ENCODE measurements at places on chromosomes 5 and 9.

- DNase-seq, result no peak
Observed at GRCh38 chr5:170634256-170634990, 130.6 kb downstream of the KCNIP1 start.

DNA sequence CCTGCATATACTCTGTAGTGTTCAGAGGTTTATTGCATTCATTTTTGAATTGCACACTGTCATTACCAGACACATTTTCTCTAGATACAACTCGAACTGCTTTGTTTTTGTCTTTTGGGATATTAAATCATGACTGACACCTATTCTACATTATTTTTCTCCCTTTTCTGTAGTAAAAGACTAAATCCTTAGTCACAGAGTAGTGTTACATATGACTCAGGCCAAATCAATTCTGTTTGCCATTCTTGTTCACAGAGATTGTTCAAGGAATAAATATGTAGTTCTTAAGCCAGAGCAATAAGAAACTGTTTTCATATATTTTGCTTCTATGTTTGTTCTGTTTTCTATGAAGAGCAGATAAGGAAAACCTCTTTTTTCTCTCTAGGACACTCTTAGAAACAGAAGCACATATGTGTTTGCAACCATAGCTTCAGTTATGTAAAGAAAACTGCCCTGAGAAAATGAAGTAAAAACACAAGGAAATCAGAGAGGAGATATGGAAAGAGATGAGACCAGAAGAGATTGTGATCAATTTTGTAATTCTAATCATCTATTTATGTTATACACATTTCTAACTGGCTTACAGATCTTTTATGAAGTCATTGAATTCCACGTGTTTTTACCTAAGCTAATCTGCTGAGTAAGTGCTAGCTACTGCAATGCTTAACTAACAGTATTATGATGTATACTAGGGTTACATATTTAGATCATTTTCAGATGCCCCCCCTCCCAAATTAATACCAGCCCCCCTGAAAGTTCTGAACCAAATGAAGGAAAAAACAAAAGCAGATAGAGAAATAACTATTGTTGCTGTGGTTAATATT, 1995.6 kb upstream of the CDH6 start:
- DNase-seq, result no peak

DNA sequence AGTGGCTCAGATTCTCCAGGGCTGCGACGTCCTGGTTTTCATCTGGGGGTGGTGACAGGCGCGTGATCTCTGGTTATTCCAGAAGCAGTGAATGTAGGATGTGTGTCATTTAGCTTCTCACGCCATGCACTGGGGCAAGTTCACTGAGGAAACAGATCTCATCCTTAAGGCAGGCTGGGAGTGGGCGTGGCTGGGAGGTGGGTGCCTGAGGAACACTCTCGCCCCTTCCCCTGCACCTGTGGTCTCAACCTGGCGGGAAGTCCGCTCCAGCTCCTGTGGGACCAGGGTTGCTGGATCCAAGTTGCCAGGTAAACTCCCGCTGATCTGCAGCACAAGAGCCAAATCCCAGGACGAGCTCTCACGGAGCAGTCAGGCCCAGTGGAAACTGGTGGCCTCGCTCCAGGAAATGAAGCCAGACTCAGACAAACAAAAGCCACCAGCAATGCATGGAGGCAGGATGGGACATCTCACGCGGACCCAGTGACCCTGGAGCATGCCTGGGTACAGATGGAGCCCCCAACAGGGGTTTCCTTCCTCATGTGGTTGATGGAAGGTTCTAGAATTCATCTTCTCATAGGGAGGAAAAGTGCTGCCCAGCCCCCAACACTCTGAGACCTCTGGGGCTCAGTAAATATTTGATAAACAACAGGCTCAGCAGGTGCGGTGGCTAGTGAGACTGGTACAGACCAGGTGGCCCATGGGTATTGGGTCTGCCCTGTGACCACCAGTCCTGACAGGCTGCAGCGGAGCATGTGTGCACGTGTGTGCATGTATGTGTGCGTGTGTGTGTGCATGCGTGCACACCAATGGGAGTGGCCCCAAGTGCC, 16.3 kb upstream of the SLC12A7 start:
- no peak for DNase-seq

- no peak for DNase-seq
Observed at GRCh38 chr5:142059304-142059940, 46.6 kb upstream of the GNPDA1 start.

DNA sequence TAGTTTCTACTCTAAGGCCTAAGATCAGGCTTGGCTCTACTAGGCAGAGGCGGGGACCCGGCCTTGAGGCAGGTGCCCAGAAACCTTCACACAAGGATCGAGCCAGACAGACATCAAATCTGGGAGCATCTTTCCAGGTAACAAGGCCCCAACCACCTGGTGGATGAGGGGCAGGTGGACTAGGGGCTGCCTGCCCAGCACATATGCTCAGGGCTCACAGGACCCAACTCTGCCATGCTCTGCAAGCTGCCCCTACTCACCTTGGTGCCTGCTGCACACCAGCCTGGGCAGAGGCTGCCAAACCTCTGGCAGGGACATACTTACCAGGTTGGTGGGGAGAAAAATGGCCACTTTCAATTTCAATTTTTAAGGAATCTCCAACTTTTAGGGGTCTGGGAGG, 2.2 kb upstream of the ZNF618 start:
- DNase-seq, result no peak

DNA sequence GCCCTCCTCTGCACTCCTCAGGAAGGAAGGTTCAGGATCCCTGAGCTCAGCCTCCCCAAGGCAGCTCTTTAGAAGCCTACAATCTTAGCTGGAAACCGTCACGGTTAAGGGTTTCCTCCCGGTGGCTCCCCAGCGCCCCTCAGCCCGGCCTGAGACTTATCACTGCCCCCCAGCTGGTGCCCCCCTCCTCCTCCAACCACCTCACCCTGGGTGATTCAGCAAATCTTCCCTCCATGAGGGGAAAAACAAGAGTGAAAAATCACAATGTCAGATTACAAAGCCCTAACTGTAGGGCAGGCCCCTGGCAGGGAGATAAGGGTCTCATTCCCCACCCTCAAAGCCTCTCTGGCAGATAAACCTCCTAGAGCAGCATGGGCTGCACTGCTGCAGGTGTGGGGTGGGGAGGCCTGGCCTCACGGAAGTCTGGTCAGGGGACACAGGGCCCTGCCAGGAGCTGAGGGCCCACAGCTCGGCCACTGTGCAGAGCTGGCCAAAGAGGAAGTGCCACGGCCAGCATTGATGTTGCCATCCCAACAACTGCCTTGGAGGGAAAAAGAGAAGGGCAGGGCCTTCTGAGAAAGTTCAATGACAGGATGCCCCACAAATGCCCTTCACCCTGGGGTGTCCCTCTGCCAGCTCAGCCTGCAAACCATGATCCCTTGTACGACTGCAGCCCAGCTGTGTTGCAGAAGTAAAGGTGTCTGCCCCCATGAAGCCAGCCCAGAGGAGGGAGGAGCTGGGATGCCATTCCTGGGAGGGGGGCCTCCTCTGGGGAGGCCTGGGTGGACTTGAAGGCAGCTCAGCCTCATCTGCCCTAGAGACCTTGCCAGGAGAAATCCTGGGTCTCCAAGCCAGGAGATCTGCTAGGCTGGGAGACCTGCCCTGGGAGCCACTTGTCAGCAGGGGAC, 25.9 kb downstream of the GFI1B start:
- DNase-seq, result no peak

DNA sequence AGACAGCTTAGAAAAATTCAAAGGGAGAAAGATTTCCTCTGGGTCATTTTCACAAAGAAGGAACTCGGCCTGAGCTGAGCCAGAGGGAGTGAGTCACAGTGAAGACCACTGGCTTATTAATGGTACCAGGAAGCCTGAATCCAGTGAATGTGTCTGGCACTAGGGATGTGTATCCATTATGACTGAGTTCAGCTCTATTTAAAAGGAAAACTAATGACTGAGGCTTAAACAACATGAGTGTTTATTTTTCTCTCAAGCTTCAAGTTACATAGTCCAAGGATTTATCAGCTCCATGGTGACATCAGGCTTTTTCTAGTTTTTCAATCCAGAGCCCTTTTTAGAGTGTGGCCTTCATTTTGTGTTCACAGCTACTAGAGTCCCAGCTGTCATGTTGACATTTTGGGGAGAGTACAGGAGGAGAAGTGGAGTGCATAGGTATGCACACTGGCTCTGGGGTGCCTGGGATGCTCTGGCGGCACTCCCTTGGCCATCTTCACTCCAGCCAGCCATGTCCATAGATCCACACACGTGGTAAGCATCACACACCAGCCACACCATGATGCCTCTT, 159.5 kb upstream of the ERCC6L2 start:
- no peak for DNase-seq

DNA sequence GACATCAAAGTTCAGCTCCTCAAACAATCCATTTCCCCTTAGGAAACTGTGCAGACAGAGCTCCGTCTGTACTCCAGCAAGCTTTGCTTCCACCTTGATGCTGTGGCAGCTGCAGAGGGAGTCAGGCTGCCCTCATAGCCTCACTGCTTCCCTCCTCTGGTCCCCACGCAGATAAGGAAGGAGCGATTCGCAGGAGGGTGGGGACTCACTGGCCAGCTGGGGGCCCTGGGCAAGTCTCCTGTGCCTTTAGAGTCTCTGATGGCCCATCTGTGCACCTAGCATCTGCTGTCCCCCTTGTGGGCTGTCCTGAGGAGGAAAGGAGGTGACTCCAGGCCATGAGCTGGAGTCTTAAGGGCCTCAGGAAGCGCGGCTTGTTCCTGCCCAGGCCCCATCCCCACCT, 121.5 kb downstream of the ENTREP1 start:
- DNase-seq, result no peak

GRCh38 chr9:7298123-7298522, 501.5 kb downstream of the DMAC1 start:
- DNase-seq, result no peak

DNA sequence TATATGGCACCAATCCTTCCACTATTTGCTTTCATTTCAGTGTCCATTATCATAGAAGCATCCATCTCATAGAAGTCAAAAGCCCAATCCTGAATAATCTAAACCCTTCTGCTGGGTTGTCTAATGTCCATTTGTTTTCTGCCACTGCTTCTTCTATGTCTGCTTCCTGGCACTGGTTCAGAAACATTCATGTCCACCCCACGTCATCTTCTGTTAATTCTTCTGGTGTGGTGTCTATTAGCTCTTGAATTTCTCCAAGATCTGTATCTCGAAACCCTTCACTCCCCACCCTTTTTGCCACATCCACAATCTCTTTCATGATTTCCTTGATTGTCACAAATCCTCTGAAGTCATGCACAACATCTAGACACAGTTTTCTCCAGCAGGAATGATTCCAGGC, 23.2 kb upstream of the GOLGA1 start:
- DNase-seq, result no peak

DNA sequence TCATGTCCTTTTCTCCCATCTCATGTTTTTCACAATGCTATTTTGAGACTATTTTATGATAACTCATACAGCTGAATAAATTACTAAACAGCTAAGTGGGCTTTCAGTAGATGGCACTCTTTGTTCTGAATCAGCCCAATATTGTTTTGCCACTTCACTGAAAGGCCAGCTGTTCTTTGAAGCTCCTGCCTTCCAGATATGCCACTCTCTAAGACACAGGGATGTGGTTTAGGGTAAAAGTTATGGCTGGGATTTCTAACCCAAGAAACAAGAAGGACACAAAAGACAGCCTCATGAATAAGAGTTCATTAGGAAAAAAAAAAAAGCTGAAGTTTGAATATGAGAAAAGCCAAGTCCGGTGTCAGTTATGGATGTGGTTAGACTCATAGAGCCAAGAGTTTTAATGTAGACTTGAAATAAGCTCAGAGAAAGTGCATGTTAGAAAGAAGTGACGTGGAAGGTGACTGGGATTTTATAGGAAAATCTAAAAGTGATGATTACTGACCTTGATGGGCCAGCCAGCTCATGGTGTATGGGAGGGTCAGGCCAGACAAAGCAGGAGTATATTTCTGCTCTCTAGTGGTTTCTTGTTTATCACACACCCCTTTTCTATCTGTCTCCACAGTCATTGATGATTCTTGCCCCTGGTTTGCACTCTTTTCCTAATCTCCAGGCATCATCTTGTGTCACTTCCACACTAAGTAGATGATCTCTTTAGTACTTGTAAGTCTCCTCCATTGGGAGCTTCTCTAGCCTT, 488.5 kb downstream of the NR2F1-AS1 start:
- no peak for DNase-seq

DNA sequence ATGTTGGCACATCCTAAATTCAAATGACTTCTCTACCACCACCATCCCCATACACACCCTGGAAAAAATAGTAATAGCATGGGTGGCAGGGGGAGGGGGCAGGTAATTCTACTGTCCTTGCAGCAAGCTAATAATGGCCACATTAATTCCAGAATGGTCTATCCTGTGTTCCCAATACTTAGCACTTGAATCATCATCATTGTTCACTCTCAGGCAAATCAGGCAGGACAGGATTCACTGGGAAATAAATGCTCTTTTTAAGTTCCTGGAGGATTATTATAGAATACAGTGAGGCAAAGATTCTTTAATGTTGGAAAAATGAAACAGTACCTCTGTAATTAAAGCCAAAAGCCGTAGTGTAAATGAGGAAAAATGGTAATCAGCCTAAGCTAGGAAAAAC, 254.5 kb downstream of the ARRDC3 start:
- no peak for DNase-seq

DNA sequence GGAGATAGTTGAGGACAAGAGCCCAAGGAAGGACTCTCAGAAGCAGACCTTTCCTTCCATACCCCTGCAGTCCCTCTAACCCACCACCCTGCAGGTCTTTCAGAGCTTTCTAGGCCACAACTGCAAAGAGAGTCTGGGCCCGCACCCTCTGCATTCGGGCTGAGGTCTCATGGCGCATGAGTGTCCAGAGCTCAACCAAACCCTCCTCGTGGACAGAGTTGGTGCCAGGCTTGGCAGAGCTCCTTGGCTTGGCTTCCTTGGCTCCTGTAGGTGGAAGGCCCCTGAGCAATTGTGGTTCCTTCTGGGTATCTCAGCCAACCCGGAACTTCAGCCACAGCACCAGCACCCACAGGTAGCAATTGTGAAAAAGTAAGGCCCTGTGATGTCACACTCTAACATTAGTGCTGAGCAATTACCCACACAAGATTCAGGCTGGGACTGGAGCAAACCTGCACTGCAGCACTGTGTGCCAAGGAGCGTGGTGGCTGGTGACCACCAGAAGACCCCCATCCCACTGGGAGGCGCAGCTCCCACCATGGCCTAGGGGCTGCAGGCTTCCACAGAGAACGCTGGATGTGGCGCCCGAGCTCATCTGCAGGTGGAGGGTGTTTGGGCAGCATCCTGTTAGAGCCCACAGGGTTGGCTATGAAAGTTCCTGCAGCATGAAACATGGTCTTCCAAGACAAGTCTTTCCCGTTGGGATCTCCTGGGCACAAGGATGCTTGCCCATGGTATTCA, 38.8 kb downstream of the FOXI1 start:
- no peak for DNase-seq

DNA sequence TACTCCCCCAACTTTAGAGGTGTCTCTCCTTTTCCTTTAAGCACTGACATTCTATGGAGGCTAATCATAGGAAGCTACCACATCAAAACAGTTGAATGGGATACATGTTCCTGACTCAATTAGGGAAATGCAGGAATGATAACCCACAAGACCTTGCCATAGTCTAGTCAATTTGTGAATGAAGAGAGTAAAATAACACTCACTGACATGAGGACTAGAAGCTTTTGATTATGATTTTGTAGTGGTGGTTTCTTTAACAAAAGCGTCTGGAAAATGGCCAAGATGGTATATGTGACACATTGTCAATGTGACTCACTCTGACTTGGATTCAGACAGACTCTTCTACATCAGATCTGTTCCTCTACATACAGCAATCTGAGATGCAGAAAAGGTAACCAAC, 13.7 kb upstream of the PRELID2 start:
- DNase-seq, result no peak
